ENCODE measurements at places on chromosomes 1 and 21.

GRCh38 chr1:205312866-205313562 is 8.5 kb downstream of the NUAK2 start:
- DNase-seq, result no peak

- no peak for DNase-seq
These were observed 28.2 kb upstream of the PPP1R15B start for GRCh38 chr1:204439621-204440375.

- DNase-seq, result no peak
These were observed 57.2 kb downstream of the NPHP4 start for GRCh38 chr1:5935026-5935425.

DNA sequence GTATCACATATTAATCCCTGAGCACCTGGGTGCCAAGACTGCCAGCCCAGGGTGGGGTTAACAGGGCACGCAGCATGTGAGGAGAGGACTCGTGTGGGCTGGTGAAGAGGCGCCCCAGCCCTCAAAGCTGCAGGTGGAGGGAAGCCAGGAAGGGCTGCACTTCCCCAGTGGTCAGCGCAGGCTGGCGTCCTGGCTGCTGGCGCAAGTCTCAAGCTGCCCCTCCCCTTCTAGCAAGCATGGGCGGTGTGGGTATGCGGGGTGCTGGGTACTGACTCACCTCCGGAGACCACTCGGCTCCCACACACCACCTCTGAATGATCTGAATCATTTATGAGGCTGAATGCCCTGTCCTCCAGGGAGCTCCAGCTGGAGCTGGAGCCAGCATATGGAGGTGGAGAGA is 44.0 kb downstream of the EIF2D start:
- DNase-seq, result no peak

GRCh38 chr21:36917471-36918158 is 48.9 kb downstream of the HLCS start:
- DNase-seq, result no peak

DNA sequence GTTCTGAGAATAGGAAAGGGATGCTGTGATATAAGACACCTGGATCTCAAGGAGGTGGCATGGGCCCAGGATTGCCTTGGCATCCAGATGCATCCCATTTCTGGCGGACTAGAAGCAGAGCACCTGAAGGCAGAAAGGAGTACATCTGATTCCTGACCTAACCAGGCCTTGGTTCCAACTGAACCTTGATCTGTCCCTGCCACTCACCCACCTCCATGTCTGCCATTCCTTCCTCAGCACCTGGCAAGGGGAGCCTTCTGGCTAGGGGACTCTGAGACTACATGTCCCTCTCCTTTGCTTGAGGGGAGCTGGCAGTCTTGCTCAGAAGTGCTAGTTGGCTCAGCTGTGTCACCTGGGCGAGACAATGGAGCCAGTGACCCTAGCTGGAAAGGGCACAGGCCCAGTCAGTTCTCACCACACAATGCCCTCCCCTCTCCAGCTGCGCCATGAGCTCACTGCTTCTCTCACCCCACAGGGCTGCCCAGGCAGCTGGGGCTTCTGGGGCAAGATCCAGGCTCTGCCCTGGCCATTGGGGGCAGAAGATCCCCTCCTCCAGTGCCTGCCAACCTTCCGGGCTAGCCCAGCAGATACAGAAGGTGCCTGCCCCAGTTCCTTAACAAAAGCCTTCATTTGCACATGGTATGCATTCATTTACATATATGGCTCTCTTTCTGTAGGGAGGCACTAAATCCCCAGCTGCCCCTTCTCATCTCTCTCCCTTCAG is 2.9 kb downstream of the IGSF8 start:
- DNase-seq, result no peak

DNA sequence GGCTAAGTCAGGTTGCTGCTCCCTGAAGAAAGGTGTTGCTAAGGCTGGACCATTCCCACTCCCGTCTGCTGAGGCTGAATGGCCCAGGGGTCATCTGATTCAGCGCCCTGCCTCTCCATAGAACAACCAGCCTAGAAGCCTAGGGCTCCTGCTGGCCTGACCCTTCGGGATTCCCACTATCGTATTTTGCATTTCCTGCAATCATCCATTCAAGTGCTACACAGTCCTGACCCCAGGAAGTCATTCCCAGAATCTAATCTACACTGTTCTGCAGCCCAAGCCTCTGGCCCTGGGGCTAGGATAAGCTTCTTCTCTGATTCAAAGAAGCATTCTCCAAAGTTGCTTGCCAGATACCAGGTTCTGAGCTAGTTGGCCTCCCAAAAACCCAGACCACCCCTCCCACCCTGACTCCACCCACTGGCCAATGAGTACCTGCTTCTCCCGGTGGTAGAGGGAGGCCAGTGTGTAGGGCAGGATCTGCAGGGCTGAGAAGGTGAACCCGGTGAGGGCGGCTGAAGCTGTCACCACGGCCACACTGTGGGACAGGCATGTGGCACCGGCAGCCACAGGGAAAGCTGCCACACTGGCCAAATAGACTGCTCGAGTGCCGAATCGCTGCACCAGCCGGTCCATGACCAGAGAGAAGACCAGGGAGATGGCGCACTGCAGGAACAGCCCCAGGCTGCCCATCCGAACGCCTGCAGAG is 18.7 kb downstream of the SLC45A3 start:
- no peak for DNase-seq

GRCh38 chr1:160499631-160500030 is 23.4 kb downstream of the SLAMF6 start:
- no peak for DNase-seq

GRCh38 chr1:170872663-170873062 is 62.7 kb upstream of the MROH9 start:
- no peak for DNase-seq

DNA sequence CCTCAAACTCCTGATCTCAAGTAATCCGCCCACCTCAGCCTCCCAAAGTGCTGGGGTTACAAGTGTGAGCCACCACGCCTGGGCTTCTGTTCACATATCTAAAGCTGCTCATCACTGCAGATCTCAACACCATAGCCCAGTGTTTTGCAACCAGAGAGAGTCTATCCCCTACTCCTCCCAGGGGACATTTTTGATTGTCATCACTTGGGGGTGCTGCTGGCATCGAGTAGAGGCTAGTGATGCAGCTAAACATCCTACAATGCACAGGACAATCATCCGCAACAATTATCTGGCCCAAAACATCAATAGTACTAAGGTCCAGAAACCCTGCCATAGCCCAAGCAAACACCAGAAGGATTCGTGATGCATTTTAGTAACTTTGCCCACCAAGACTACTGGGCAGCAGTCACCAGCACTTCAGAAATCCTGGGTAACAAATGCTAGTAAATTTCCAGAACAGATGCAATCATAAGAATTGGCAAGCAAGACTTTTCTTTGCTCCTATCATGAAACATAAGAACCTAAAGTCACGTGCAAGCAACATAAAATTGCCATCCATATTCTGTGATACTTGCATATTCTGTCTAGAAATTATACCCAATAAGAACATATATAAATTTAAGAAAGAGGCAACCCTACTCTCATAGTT is 159.2 kb downstream of the APP start:
- no peak for DNase-seq

DNA sequence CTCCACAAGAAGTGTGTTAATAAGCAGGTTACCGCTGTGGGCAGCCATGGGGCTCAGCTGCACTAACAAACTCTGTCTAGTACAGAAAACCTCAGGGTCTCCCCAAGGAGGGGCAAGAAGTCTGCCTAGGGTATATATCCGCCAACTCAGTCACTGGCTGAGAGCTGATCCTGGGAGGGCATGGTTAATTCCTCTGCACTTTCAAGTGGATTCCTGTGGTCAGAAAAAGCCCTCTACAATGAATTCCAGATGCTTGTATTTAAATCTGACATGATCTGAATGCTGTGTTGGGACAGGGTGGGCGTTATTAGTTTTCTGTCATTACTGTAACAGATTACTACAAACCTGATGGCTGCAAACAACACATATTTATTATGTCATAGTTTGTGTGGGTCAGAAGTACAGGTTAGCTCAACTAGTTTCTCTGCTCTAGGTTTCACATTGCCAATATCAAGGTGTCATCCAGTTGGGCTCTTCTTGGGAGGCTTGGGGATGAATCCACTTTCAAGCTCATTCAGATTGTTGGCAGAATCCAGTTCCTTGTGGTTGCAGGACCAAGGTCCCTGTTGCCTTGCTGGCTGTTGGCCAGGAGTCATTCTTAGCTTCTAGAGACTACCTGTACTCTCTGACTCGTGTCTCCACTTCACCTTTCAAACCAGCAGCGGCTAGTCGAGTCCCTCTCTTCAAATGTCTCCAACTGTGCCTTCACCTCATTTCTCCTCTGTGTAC is 8.0 kb upstream of the SELE start:
- DNase-seq, result no peak

- DNase-seq, result no peak
These were observed 708.8 kb downstream of the LTN1 start for GRCh38 chr21:28283641-28284490.

DNA sequence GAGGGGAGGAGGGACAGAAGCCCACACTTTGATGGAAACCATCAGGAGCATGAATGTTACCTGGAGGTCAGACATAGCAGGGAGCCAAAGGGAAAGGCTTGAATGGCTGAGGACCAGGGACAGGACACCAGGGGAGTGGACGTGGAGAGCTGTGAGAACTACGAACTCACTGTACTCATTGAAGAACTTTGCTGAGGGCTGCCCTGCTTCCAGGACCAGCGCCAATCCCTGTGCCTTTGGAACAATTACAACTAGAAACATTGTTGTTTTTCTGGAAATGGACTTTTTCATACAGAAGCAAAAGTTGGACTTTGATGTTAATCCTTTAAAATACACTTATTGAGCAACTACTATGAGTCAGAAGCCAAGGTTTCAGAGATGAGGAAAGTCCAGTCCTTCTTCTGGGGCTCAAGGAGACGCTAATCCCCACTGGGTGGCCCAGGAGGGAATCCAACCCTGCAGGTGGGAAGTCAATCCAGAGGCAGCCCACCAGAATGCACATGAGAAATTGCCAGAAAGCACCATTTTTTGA is 12.9 kb downstream of the TSPAN2 start:
- no peak for DNase-seq

DNA sequence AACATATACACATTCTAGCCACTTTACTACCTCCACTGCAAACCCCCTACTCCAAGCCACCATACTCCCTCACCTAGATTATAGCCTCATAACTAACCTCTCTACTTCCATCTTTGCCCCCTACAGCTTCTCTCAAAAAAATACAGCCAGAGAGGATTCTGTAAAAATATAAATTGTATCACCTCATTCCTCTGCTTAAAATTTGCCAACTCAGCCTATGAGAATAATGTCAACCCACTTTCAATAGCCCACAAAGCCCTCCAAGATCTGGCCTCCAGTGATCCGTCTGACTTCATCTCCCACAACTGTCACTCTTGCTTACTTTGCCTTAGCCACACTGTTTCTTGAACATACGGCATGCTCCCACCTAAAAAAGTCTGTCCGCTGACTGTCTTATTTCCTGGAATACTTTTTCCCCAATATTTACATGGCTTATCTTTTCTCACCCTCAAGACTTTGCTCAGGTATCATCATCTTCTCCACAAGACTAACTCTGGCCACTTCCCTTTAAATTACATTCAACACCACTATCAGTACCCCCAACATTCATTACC is 21.5 kb downstream of the NME7 start:
- no peak for DNase-seq

DNA sequence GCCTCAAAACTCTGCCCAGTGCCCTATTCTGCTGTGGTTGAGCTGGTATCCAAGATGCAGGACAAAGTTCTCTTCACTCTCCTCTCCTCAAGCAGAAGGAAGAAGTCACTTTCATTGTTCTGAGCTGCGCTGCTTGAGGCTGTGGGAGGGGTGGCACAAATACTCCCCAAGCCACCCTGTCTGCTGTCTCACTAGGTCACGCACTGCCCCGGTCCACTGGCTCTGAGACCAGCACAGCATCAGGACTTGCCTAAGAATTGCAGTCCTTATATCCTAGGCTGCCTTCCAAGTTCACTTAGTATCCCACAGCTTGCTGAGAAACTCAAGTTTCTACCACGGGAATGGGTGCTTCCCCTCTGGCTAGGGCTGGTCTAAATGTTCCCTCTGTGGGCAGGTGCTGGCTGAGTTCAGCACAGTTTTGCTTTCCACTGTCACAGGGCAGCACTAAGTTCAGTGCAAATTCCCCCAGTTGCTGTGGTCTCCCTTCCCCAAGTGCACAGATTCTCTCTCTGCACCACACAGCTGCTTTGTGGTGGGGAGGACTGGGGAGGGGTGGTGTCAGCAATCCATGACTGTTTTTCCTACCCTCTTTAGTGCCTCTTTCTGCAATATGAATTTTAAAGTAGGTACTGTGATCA is 32.4 kb downstream of the SLC9C2 start:
- no peak for DNase-seq

GRCh38 chr21:29436650-29437049 is 137.9 kb downstream of the BACH1 start:
- no peak for DNase-seq

GRCh38 chr1:5927506-5928370 is 64.5 kb downstream of the NPHP4 start:
- no peak for DNase-seq

DNA sequence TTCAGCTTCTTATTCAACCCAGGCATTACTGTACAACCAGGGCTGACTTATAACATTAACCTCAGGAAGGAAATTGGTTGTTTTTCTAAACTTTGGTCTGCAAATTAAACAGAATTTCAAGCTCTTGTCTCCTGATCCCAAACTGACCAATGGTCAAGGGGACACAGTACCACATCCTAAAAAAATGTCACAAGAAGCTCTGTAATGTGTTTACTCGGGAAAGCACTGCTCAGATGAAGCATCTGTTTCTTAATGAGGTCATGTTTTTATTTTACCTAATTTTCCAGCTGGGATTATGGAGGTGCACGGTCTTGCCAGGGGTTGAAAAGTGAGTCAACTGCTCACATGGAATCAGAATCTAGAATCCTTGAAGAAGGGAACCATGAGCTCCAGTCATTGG is 18.7 kb downstream of the ADAMTS5 start:
- no peak for DNase-seq

DNA sequence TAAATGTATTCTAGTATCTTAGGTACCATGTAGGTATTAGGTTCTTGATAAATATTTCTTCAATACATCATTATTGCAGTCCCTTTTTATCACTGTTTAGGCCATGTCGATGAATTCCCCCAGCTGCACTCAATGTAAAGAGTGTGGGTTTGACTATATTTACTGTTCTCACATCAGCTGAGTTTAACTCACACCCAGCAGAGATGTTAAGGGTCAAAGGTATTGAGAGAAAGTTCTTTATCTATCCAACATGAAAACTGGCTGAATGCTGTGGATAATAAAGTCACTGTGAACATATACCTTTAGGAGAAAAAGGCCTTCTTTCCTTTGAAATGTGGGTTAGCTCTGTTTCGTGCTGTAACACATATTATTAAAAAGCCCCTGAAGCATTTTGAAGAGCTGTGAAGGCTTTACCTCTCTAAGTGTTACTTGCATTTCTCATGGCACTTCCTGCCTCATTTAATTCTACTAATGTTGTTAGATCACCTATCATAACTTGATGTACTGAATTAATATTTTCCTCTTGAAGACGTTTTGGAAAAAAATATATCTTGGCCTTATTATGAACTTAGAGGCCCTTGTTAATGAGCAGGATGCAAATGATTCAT is 19.1 kb upstream of the LYST start:
- DNase-seq, result no peak

DNA sequence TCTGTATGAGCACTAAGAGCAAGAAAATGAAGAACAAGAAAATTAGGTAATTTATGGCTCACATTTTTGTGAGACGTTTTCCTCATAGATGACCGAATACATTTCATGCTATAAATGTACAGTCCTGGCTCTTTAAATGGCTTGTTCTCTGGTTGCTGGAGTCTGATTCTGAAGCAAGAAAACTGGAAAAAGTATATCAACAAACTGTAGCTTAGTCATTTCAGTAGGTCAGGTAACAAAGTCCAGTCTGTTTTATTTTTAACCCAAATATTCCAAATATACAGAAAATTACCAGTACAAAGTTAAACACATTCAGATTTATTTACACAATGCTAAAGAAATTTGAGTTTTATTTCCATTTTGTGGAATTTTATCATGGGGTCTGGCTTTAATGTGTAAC is 2.5 kb upstream of the MYBPHL start:
- no peak for DNase-seq

All from activated CD4-positive, CD25-positive, alpha-beta regulatory T cell (primary cell).